ENCODE measurements at places on chromosomes 3 and 15.

DNA sequence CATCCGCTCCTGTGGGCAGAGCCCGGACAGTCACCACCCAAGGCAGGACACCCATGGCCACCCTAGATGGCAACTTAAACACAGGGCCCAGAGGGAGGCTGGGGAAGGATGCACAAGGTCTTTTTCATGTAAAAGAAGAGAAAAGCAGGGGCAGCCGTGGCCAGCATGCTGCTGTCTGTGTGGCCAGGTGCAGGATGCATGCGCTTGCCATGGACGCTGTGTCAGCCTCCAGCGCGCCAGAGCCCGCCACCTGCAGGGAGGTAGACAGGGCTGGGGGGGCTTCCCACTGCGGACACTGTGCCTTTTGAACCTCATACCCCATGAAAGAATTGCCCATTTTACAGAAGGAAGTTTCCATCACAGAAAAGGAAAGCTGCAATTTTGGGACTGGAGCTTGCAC, 18.2 kb downstream of the UROC1 start:
- DNase-seq: no peak

GRCh38 chr3:146142757-146143156, 18.2 kb downstream of the PLOD2 start:
- DNase-seq: no peak

DNA sequence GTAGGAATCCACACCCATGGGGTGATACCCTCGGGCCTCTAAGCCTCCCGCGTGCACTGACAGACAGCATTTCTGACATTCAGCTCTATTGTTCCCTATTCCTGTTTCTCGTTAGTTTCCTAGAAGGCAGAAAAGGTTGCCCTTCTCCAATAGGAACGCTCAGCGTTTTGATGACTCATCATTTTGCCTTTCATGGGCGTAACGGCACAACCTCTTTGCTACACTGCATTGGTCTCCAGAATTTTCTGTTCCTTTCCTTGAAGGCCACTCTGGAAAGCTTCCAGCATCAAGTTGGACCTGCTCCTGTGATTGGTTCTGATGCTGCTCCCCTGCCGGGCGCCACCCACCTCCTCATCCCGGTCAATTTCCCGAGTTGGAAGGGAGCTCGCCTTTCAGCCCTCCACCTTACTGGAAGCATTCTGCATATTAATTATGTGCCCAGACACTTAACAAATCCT, 13.0 kb upstream of the TNK2 start:
- DNase-seq: no peak

DNA sequence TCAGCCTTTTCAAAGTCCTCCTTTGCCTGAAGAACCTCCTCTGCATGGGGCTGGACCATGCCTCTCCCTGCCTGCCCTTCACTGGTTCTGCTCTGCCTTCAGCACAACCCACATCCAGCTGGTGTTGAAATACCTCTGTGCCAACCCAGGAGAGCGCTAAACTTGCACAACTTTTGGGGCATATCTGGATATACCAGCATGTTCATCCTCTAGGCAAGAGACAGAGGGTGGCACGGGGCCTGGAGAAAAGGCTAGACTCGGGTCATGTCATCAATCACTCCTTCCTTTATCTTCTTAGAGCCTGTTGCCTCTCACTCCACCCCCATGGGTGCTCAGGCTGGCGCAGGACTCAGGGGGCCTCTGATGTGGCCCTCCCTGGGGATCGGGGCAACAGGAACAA, 4.8 kb downstream of the SEMA4B start:
- DNase-seq: no peak

DNA sequence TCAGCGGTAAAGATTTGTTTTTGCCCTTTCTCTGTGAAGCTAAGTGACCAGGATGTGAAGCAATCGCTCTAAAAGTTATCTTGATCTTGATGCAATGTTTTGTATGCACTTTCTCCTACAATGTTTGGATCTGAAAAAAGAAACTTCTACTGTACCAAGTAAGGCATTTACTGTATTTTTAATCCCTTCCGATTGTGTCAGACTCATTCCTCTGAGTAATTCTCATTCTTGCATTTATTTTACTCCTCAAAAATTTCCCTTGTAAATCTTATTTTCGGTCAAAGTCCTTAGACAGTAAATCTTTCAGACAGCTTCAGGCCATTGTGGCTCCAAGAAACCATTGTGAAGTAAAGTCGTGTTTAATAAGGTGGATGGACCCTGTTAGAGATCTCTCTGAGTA, 141.9 kb downstream of the TP63 start:
- no peak for DNase-seq

GRCh38 chr3:123448536-123449101, at the start of gene ADCY5:
ADCY5 (minus strand) TSS chr3:123449090; CDS start chr3:123448545, 545 bp downstream.
- DNase-seq: no peak

GRCh38 chr3:148718982-148719862, 21.5 kb downstream of the AGTR1 start:
- no peak for DNase-seq

DNA sequence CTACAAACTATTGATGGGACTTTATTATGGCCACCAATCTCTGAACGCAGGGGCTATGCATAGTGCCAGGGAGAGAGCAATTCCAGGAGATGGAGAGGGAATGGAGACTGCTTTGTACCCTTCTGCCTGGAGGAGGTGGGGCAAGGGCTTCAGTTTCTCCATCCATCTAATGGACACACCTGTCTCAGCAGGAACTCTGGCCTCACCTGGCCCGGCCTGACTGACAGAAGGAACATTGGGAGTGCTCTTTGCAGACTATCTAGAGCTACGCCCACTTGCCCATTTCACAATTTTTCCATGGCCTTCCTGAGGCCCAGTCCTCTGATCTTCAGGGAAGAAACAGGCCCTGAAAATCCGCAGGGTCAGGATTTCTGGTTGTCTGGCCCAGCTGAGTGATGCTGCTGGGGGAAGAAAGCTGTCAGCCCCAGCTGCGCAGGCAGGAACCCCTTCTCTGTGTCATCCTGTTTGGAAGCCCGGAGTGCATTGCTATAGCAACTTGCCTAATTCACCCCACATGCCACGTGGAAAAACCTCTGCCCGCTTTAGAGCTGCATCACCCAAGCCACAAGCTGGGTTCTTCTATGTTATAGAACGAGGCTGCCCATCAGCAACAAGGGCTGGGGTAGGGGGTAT, 6.4 kb downstream of the ITGA11 start:
- no peak for DNase-seq

- no peak for DNase-seq
Observed at GRCh38 chr3:190305406-190305805, 16.8 kb downstream of the CLDN1 start.

GRCh38 chr3:107117922-107118536, 259.2 kb upstream of the CCDC54 start:
- DNase-seq: no peak

DNA sequence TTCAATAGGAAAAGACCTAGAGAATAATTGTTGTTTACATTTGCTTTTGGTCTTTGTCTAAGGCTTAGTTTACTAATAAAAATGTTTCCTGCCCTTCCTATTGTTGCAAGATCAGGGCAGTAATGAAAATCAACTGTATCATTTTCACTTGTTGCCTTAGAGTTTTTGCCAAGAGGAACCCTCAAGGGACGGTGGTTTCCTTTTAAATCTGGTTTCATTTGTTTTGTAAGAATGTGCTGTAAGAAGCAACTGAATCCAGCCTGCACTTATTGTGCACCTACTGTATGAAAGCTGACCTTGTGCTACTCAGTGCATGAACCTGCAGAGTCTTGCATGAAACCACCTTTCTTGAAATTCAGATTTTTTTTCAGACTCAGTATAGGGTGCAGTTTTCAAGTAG, 5.3 kb downstream of the IGF1R start:
- no peak for DNase-seq

GRCh38 chr3:63151897-63152296, 126.2 kb upstream of the SYNPR start:
- DNase-seq: no peak

DNA sequence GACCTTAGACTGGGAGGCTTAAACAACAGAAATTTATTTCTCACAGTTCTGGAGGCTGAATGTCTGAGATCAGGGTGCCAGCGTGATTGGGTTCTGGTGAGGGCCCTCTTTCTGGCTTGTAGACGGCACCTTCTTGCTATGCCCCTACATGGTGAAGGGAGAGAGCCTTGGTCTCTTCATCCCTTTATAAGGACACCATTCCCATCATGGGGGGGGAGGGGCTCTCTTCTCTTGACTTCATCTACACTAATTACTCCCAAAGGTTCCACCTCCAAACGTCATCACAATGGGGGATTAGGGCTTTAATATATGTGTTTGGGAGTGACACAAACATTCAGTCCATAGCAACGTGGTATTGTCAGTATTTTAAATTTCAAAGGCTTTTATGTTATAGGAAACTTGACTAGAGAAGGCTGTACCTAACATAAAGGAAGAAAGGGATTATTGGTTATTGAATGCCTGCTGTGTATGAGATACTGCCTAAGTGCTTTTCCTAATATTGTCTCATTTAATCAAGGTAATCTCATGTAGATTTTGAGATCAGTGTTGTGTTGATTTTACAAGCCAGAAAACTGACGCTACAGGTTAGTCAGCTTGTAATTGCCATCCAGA, 20.9 kb downstream of the SYN2 start:
- no peak for DNase-seq

DNA sequence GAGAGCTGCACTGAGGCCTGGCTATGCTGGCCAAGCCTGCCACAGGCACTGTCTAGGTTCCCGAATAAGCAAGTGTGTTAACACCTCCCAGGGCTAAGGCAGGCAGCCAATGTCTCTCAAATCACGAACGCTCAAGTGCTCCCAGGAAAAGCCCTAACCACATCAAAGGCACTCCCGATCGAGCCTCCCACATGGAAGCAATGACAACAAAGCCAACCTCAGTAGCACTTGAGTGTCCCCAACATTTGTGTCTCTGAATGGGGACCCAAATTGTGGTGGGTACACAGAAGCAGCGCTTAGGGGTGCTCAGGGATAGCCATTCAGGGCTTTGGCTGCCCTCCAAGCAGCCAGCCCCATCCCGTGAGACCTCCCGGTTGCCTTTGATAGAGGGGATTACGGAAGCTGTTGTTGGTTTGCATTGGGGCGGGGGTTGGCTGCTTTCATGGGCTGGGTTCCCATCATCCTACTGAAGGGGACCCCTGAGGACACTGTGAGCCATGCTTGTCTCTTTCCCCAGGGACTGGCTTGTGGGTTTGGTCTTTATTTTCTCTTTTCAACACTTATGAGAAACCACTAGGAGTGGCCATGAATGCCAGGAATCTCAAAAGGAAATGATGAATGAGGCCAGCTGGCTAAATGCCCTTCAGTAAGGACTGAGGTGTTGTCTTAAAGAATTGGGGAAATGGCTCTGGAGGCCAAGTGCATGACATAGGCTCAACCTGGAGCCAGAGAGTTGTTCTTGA, 234.1 kb upstream of the FEZF2 start:
- no peak for DNase-seq

DNA sequence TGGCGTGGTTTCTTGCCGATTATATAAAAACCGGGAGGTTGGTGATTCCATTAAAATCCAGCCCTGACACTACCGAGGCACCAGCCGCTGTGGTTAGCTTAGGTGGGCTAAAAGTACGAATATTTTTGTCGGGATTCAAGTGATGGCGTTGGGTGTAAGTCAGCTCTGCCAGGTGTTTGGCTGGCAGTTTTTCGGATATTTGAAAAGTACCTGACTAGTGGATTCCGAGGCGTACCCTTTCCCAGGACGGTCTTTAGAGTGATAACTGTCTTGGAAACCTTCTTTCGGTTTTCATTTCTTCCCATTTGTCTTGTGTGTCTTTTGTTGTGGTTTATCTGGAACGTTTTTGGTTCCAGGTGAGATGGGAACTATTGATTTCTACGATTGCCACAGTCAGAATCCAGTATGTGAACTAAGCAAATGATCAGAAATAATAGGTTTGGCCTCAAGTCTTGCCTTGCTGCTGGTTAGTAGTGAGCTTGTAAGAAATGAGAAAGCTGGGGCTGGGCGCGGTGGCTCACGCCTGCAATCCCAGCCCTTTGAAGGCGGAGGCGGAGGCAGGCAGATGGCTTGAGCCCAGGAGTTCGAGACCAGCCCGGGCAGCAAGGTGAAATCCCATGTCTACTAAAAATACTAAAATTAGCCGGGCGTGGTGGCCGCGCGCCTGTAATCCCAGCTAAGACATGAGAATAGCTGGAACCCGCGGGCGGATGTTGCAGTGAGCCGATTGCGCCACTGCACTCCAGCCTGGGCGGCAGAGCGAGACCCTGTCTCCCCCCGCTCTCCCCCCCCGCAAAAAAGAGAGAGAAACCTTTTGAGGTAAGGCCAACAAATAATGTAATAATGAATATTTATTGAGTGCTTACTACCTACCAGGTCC, 1.4 kb downstream of the FYTTD1 start:
- no peak for DNase-seq

- DNase-seq: no peak
Observed at GRCh38 chr3:129653019-129653418, 46.5 kb upstream of the PLXND1 start.

GRCh38 chr3:126928921-126929474, 53.9 kb upstream of the PLXNA1 start:
- DNase-seq: no peak

DNA sequence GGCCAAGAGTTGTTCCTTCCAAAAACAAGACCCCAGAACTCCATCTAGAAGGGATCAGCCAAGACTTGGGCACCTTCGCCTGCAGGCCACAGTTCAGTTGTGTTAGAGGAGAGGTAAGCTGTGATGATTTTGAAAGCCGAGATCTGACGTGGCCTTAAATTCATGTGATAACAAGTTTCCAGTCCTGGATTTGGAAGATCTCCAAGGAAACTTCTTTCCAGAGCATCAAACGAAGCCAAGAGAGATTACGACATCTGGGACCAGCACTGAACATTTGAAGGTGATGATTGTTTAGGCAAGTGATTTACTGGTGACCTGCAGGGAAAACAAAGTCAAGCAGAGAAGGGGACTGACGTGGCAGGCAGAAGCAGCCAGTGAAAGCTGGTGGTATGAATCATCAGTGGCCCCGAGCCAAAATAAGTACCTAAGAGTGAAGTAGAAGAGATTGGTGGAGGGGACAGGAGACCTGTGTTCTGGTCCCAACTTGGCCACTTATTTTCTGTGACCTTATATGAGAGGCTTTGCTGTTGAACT, 339.0 kb upstream of the PROK2 start:
- DNase-seq: no peak

GRCh38 chr3:53705774-53706173, 140.4 kb downstream of the CHDH start:
- no peak for DNase-seq

DNA sequence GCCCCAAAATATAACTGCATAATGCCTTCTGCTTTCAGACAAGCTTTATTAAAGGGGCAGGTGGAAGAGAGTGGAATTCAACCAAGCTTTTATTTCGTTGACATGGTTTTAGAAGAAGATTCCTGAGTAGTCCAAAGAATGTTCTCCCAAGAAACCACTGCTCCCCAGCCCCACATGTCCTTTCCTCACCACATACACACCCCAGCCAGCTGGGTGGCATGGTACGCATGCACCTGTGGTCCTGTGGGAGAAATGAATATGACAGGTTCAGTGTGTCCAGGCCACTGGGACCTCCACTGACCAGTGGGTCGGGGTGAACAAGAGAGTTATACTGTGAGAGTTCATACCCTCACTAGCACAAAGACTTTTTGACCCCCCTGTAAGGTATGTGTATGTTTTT, 30.2 kb downstream of the ARID3B start:
- no peak for DNase-seq

GRCh38 chr3:38834110-38834509, 18.1 kb upstream of the SCN10A start:
- no peak for DNase-seq

GRCh38 chr3:24156466-24156865, 211.4 kb downstream of the NR1D2 start:
- no peak for DNase-seq

All from NK-92 treated with Interleukin-12 subunit alpha and Interleukin-12 subunit beta, amount 100 ng/mL, for 24 hours (cell line).